CD8-positive, alpha-beta memory T cell (primary cell): ENCODE measurements at places on chromosomes 5 and 9.
A peak's percentile ranks its signal among the peaks of the same experiment; 100 is the strongest.

DNA sequence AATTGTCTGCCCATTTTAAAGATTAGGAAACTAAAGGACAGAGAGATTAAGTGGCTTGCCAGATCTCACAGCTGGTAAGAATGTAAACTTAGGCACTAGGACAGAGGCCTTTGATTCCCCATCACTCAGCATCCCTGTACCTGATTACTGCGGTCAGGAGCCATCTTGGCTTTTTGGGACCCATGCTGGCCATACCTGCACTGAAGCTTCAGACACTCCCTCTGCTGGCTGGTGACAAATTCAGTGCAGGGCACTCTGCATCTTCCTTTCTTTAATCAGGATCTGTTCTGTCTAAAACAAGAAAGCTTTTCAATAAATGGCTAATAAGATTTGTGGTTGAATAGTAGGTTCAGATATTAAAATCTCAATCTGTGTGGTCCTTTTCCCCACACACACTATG is 215.5 kb upstream of the RORB start:
- no peak for DNase-seq

DNA sequence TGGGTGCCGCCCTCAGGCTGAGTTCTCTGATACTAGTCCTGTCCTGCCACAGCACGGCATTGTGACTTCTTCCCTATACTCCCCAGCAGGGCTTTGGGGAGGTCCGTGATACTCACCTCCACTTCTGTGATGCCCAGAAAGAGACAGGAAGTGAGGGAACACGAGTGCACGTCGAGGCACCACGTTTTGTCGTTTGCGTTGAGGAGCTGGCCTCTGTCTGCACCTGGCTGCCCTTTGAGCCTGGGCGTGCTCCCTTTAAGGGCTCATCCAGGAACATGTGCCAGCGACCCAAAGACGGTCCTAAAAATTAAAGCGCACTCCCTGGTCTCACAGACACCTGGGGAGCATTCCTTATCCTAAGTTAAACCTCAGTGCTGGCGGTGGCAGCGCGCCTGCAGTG is 8.7 kb upstream of the IRX4 start:
- no peak for DNase-seq

- DNase-seq, result no peak
Measured at GRCh38 chr5:56429110-56429561, 196.0 kb upstream of the ANKRD55 start.

DNA sequence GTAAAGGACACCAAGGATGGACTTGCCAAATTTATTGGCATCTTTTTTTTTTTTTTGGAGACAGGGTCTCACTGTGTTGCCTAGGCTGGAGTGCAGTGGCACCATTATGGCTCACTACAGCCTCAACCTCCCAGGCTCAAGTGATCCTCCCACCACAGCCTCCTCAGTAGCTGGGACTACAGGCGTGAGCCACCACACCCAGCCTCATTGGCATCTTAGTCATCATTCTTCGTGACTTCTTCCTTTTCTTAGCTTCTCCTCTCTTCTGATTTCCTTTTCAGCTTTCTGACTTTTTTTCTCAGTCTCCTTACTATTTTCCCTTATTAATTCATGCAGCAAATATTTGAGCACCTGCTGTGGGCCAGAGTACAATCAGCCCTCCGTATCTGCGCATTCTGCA is 6.1 kb downstream of the MAML1 start:
- DNase-seq, result no peak

GRCh38 chr5:168393773-168394172 is 92.5 kb upstream of the RARS1 start:
- DNase-seq, result no peak

- DNase-seq, result no peak
Measured at GRCh38 chr5:122704247-122705036, 70.4 kb upstream of the SNX2 start.

GRCh38 chr9:124733964-124734740 is 37.0 kb downstream of the NR6A1 start:
- DNase-seq, result no peak

DNA sequence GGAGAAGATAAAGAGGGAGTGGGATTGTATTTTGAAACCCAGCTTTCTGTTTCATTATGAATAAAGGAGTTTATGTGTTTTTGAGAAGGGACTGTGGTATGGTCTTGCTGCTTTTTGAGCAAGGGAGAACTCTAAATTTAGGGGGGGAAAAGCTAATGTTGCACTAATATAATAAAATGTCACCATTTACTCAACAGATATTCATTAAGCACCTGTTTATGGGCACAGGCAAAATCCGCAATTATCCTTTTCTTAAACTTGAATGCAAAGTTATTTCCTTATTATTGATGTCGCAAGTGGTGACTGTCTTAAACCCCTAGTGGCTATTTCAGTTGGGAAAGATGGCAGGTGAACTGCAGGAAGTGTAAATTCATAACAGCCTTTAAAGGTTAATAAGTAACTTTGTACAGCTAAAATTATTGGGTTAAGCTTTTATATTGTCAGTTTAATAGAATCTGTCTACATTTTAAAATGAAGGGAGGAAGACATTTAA is 1.5 kb downstream of the CDC42SE2 start:
- DNase-seq, result no peak

DNA sequence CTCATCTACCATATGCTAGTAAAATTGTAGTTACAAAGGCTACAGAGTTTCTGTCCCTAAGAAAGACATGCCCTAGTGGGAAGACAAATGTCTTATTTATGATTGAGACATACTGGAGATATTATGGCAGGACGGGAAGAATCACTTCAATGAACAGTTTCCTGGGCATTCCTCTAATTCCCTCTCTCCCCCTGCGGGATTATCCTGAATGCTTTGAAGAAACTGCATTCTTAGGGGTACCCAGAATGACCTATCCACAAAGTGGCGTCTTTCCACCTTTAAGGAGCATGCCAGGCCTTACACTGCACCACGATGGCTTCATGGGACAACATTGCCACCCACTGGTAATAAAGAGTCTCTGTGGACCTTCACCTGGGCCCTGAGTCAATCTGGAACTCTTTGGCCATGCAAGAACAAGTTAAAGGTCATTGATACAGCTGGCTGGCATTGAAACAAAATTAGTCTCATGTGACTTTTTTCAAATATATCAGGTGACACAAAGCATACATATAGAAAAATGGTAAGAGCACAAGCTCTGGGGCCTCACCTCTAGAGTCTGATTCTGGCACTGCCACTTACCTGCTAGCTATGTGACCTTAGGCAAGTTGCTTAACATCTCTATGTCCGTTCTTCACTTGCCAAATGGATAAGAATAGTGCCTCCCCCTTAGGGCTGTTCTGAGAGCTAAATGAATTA is 32.0 kb downstream of the ANKRD55 start:
- DNase-seq, result peak; percentile 12
